ENCODE measurements at places on chromosomes 3 and 15. TPM values are rescaled to one million over a fixed set of nuclear protein-coding genes. Genes with fewer than 3 reads are reported as not detected.

DNA sequence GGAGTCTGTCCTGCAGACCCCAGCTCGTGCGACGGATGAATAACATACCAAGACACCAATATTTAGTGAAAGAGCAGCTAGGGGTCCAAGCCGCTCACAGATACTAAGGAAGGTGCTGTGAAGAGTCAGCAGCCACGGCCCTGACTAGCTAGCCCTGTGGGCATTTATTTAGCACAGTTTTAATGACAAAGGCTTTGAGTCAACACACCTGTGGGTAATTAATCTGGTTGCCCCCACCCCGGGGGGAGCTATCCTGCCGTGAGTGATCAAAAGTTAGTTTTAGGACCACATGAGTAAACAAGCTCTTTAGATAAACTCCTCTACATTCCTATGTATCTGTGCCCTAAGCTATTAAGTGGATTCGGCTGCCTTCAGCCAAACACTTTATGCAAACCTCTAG, 18.7 kb downstream of the CAPN3 start:
- no peak for DNase-seq

The RLBP1 gene
- not detected for total RNA-seq

DNA sequence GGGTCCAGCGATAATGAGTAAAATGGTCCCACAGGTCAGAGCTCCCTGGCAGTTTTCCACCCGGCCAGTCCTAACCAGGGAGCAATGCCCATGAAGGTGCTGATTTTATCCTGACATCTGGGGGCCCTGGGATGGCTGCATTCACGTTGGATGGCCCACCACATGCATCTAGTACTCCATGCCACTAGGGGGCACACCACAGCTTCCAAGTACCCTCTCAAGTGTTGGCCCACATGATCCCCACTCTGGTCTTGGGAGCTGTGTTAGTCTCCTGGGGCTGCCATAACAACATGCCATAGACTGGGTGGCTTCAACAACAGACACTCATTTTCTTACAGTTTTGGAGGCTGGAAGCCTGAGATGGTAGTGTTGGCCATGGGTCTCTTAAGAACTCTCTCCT, 225.5 kb downstream of the SLCO3A1 start:
- no peak for DNase-seq

DNA sequence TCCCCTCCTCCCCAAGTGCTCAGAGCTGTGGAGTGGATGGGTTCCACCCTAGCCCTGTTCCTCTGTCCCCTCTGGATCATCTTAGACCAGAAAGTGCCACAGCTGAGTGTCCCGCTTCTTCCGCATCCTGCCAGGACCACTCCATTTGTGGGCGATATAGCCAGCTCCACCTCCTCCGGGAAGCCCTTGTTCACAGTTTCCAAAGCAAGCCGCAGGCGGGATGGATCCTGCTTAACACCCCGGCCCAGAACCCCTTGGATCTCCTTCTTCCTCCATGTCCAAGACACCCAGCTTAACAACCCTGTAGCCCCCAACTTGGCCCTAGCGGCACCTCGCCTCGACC, 490 bp upstream of the ALAS1 start:
- DNase-seq: peak; percentile 22

GRCh38 chr3:154214306-154214705, 93.1 kb downstream of the ARHGEF26 start:
- no peak for DNase-seq

DNA sequence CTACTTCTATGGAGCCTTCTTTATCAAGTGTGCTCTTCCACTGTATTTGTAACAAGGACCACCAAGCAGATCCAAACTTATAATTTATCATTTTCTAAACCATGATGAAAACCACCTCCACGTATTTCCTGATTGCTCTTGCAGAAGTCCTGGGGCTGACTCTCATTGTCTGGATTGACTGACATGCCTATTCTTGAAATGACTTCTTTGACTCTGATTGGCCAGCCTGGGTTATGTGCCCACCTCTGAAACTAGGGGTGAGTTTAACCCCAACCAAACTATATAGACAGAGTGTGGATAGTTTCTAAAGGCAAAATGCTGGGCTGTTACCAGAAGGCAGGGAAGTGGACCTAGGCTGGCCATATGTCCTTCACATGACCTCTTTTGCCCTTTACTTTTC, 12.7 kb downstream of the TMPRSS7 start:
- no peak for DNase-seq

The LIPC gene
- 2.9 TPM for total RNA-seq

The PDZRN3 gene
- total RNA-seq: 98.0 TPM

The SPRED1 gene
- total RNA-seq: 74.9 TPM

The SI gene
- 0.24 TPM for total RNA-seq

The MKRN3 gene
- 13.5 TPM for total RNA-seq

The MAGEF1 gene
- total RNA-seq: 29.4 TPM

DNA sequence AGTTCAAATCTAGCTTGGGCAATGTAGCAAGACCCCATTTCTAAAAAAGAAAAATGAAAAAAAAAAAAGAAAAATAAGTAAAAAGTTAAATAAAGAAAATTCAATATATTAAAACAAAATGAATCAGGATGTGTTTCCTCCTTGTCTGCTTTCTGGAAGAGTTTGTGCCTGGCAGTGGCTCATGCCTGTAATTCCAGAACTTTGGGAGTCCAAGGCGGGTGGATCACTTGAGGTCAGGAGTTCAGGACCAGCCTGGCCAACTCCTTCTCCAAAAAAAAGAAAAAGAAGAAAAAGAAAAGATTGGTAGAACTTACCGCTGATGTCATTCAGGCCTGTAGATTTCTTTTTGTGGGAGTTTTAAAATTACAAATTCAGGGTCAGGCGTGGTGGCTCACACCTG, 36.8 kb downstream of the DAG1 start:
- peak; percentile 56 for DNase-seq

GRCh38 chr3:13487403-13487802, 7.3 kb downstream of the HDAC11 start:
- no peak for DNase-seq

DNA sequence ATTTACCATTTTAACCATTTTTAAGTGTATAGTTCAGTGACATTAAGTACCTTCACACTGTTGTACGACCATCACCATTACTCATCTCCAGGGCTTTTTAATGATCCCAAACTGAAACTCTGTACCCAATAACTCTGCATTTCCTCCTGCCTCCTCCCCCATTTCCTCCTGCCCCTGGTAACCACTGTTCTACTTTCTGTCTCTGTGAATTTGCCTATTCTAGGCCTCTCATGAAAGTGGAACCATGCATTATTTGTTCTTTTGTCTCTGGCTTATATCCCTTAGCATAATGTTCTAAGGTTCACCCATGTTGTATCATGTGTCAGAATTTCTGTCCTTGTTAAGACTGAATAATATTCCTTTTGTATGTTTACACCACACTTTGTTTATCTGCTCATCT, 154.2 kb downstream of the MECOM start:
- no peak for DNase-seq

- DNase-seq: no peak
Observed at GRCh38 chr15:41862515-41863116, 24.0 kb downstream of the PLA2G4B start.

The ISLR gene
- total RNA-seq: 95.1 TPM

- DNase-seq: no peak
Observed at GRCh38 chr3:67630666-67631362, 23.6 kb downstream of the SUCLG2 start.

The IFT122 gene
- total RNA-seq: 32.0 TPM

- peak; percentile 46 for DNase-seq
Observed at GRCh38 chr3:45665101-45665572, 24.1 kb upstream of the SACM1L start.

- DNase-seq: no peak
Observed at GRCh38 chr3:113086560-113087461, 96.0 kb downstream of the GTPBP8 start.

GRCh38 chr3:13513051-13513912, 33.2 kb downstream of the HDAC11 start:
- DNase-seq: peak; percentile 54

GRCh38 chr3:38623539-38623938, 25.9 kb downstream of the SCN5A start:
- no peak for DNase-seq

DNA sequence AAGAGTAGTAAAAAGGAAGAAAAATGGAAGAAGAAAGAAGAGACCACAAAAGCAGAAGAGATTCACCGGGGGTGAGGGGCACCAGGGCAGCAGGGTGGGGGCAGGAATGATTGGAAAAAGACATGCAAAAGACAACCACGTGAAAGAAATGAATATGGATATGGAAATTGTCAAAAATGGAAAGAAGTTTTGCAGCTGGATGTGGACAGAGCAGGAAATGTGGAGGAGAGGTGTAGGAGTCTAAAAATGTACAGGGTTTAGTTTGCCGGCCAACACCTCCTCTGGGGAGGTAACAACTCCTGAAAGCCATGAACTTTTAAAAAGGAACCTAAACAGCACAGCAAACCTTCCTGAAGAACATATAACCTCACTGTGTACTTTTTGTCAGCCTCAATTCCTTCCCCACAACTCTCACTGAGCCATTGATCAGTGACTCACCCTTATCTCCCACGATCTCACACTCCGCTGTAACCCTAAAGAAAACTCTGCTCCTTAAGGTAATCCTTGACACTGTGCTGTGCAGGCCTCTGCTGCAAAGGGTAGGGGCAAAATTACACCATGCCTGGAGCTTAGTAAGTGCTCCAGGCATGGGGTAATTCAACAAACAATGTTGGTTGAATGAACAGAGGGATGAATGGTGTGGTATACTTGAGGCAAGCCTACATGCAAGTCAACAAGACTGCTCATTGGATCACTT, 100.2 kb upstream of the BOC start:
- no peak for DNase-seq

The NEO1 gene
- 18.5 TPM for total RNA-seq

DNA sequence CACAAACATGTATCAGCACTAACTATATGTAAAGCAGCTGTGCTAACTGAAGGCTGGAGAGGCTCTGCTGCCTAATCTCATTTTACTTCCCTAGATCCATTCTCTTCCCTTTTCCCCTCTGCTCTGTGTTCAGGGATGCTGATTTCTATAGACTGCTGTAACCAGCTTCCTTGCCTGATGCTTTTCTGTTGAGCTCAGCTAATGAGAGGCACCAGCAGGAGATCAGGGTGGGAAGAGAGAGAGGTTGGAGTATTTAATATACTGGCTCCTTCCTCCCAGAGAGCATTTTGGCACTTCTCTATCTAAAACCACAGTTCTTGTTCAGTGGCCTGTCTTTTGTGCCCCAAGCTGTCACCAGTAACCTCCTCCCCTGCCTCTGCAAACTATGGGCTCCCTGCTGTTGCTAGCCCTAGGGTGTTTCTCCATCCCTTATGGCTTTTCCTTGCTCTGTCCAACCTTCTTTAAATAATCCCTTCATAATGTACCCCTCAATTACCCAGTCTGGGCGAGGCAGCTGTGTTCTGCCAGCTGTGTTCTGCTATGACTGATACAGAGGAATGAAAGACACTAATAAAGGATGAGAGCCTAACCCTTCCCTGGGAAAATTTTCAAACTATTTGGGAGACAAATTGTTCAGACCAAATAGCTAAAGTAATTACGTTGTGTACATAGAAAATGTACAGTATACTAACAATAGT, 69.5 kb downstream of the CADPS start:
- DNase-seq: peak; percentile 10

GRCh38 chr15:62957130-62957529, 85.4 kb upstream of the TPM1 start:
- DNase-seq: no peak

DNA sequence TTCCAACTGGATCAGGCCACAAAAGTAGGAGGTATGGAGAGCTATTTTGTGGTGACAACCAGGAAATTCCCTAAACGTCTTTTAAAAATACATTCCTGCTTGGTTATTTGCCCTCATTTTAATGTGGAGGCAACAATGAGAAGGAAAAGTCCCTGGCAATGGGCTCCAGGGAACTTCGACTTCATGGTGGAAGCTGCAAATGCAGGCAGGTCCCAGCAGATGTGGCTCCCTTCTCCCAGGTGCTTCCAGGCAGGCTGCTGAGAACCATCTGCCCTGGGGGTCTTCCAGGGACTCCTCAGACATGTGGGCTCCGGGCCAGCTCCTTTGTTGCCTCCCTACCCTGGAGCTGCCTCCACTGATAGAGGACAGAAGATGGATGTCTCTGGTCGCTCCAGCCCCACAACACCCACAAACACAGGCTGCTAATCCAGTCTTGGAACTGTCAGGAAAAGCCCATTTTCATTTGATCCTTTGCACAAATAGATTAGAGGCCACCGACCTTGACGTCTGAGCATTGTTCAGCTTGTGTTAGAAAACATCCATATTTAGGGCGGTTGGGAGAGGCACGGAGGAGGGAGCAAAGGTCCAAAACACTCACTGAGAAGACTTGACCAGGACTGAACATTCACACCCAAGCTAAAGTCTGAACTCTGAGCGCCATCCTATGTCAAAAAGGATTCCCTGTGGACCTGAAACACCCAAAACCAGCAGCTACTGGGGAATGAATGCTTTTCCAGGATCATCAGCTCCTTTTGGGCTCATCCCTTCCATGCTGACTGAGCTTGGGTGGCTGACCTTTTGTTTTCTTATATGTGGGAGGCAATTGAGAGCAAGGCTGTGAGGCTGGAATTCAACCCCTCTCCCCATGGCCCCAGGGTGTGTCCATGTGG, 30.2 kb upstream of the SLCO2A1 start:
- DNase-seq: no peak

DNA sequence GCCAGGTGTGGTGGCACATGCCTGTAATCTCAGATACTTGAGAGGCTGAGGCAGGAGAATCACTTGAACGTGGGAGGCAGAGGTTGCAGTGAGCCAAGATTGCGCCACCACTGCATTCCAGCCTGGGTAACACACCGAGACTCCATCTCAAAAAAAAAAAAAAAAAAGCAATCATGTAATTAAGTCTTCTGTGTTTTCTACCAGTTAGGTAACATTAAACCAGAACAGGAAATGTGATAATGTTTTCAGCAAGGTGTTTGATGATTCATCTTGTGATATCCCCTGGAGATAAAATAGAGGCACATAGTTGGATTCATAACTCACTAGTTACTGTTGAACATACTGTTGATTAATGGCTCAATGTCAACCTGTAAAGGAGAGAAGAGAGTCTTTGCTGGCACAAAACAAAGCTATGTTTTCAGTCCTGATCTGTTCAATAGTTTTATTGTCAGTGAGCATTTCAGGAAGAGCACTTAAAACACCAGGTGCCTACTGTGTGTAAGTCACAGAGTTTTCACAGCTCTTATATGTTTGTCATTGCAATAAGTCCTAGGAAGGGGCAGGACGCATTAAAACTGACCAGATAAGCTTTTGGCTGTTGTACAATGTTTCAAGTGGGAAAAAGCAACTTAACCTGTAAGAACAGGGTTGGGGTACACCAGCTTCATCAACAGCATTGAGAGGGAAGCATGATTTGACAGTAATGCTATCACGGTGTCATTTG, 19.5 kb downstream of the DNAJB11 start:
- peak; percentile 11 for DNase-seq

The CCR3 gene
- 41.7 TPM for total RNA-seq

DNA sequence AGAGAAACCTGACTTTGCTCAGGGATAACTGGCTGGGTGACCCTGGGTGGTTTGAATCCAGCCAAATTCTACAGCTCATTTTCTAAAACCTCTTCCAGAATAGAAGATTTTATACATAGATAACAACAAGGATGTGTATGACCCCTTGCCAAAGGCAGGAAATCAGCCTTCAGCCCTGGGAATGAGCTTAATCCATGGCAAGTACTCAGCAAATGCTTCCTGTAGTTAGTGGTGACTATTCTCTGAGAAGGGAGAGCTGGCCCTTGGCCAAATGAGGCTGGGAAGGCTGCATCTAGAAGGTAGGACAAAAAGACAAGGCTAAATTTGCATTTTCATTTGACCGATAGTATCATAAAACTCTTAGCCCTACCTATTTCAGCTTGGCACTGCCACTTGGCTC, 4.6 kb upstream of the HACD3 start:
- DNase-seq: peak; percentile 8

Data from umbilical cord (tissue), 2 donors.